ENCODE measurements at places on chromosomes 7 and 10. TPM values are rescaled to one million over a fixed set of nuclear protein-coding genes. Genes with fewer than 3 reads are reported as not detected.

DNA sequence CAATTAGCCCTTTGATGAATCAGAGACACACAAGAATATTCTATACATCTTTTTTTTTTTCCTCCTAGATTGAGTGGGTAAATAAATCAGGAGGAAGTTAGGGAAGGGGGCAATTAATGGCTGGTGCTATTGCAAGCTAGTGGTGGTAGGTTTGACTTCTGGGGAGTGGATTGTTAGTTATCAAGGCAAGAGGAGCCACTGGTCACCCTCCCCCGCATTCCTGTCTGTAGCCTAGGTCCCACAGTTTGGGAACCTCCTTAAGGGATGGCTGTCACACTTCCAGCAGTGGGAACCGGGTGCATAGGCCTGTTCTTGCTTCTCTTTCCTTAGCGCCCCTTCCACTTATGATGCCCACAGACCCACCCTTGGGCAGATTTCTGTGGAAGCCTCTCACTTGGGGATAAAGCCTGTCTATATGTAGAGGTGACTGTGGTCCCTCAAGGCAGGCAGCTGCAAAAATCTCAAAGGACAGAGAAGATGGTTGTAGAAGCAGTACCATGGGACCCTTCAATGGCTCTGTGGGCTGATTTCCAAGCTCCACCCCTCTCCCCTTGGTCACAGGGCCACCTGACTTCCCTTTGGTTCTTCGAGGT lies 2.3 kb upstream of the ADCK2 start:
- no peaks in the 10 kb centered on the region for H3K27me3 ChIP-seq
- no peak overlapping the region for H3K4me3 ChIP-seq

DNA sequence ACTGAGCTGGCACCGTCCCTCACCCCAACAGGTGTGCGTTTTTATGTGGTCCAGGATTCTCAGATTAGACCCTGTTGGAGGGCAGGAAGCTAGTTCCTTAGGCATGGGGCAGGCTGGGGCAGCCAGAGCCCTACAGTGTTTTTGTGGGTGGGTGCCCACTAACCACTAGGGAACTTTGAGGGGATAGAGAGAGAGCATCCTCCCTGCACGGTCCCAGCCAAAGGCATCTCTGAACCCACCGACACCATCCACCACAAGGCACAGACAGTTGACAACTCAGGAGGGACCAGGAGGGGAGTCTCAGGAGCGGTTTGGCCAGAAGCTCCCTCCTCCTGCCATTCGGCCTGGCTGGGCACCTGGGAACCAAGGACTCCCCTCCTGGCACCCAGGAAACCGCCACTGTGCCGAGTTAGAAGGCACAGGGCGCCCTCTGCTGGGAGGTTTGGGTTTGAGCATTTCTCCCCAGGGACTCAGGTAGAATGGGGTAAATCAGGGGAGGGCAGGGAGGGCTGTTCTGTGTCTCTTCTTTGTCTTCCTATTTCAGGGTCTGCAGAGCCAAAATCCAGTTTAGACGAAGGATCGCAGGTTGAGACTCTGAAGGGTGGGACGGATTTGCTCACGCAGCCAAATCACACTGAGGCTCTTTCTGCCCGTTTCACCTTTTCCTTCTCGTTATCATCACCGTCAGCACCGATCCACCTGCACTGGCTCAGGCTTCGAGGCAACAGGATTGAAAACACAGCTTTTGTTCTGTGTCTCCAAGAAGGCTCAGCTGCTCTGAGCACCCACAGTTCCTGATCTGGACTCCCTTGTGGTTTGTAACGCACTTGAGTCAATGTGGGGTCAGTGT lies 84.8 kb upstream of the COL13A1 start:
- DNase-seq, result peak; percentile 66
- H3K27ac ChIP-seq, result no peak overlapping the region
- H3K36me3 ChIP-seq, result no peaks in the 10 kb centered on the region
- peaks cover 63% of the 10 kb centered on the region for H3K27me3 ChIP-seq

The ADK gene
- 133 TPM for total RNA-seq

GRCh38 chr10:123165445-123166072 lies 11.4 kb downstream of the BUB3 start:
- no peak overlapping the region for H3K27ac ChIP-seq
- no peak overlapping the region for H3K4me3 ChIP-seq
- H3K4me1 ChIP-seq, result no peaks in the 10 kb centered on the region
- DNase-seq, result no peak
- H3K36me3 ChIP-seq, result peaks cover 29% of the 10 kb centered on the region
- no peaks in the 10 kb centered on the region for H3K27me3 ChIP-seq

The PRTFDC1 gene
- total RNA-seq, result 12.3 TPM

The HOXA2 gene
- total RNA-seq, result 6.5 TPM

All from PC-9 (cell line).